SJCRH30 (cell line): ENCODE measurements at places on chromosomes 16 and 17. TPM values are rescaled to one million over a fixed set of nuclear protein-coding genes. Genes with fewer than 3 reads are reported as not detected.
A peak's percentile ranks its signal among the peaks of the same experiment; 100 is the strongest.

GRCh38 chr16:71927383-71927782 lies 32.1 kb downstream of the IST1 start:
- H3K4me1 ChIP-seq, result peaks cover 42% of the 10 kb centered on the region
- H3K27ac ChIP-seq, result peak overlapping the region; percentile 84
- H3K27me3 ChIP-seq, result no peaks in the 10 kb centered on the region
- H3K4me3 ChIP-seq, result no peak overlapping the region

DNA sequence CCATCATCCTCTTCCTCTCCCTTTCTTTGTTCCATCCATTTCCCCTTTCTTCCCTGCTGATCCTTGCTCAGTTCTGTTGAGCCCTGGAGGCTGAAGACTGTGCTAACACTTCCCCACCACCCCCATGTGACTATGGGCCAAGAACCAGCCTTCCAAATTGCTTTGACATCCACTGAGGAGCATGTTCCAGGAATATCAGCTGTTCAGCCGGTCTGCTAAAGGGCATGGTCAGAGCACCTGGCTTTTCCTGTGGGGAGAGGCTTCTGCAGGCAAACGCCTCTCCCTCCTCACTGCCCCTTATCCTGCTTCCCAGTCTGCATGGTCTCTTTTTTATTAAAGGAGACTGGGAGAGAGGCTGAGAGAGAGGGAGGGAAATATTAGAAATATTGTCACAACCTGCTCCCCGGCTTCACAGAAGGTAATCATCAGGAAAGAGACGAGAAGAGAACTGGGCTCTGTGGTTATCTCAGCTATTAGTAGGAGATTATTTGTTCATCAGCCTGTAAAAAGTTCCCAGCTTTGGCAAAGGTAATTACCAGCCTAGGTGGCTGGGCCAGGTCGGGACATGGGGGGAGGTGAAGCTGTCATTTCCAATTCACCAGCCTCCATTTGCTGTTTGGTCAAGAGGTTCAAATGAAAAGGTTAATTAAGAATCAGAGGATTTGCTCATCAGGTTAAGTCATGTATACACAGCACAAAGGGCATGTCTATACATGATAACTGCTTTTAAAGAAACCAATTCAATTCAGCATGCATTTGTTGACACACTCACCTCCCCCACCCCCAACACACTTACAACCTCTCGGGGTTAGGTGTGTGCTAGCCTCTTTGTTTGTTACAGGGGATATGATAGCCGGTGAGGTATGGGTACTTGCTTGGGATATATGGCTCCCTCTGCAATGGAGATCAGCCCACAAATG lies 83.7 kb upstream of the CRHR1 start:
- H3K4me1 ChIP-seq, result no peaks in the 10 kb centered on the region
- no peaks in the 10 kb centered on the region for H3K36me3 ChIP-seq
- no peak overlapping the region for H3K27ac ChIP-seq
- no peak overlapping the region for H3K4me3 ChIP-seq
- DNase-seq, result no peak

DNA sequence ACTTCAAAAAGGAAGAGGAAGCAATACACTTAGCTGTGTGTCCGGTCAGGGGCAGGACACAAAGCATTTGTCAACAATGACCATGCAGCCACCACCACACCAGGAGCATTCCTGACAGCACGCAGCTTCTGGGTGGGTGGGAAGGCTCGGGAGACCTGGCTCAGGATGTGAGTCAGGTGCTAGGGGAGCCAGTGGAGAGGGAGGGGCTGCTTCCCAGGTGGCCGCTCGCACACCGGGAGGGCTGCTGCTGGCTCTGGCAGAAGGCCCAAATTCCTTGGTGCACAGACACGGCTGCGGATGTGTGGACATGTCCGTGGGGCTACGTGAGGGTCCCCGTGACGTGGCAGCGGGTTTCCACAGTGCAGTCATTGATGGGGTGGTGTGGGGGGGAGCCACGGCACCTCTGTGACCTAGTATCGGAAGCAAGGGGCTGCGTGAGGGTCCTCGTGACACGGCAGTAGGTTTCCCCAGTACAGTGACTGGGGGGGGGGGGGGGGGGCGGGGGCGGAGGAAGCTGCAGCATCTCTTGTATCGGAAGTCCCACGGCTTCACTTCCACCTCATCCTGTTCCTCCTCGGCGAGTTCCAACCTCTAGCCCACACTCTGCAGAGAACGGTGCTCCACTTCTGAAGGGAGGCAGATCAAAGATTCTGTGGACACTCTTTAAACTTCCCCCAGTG lies 112.8 kb downstream of the ZNF778 start:
- no peak for DNase-seq
- no peaks in the 10 kb centered on the region for H3K36me3 ChIP-seq
- H3K4me3 ChIP-seq, result no peak overlapping the region
- no peaks in the 10 kb centered on the region for H3K27me3 ChIP-seq

- H3K4me3 ChIP-seq, result no peak overlapping the region
- H3K27ac ChIP-seq, result no peak overlapping the region
- H3K4me1 ChIP-seq, result peaks cover 5% of the 10 kb centered on the region; the same call in 1 of the 2 replicates
- no peaks in the 10 kb centered on the region for H3K36me3 ChIP-seq
Observed at GRCh38 chr16:12344577-12345343, 368.2 kb downstream of the SNX29 start.

The C16orf92 gene
- total RNA-seq, result not detected in 2 replicates
